ENCODE measurements at places on chromosomes 13 and 19.

GRCh38 chr13:67961331-67961730 lies 731.2 kb upstream of the PCDH9 start:
- no peak for DNase-seq

- DNase-seq, result no peak
Observed at GRCh38 chr13:93603043-93603442, 376.4 kb downstream of the GPC6 start.

GRCh38 chr19:7622933-7623685 lies 6.2 kb downstream of the XAB2 start:
- no peak for DNase-seq

GRCh38 chr19:35743640-35744429 lies 1.4 kb downstream of the U2AF1L4 start:
- DNase-seq, result no peak

GRCh38 chr13:109699628-109700071 lies 86.7 kb downstream of the IRS2 start:
- peak; percentile 31 for DNase-seq

DNA sequence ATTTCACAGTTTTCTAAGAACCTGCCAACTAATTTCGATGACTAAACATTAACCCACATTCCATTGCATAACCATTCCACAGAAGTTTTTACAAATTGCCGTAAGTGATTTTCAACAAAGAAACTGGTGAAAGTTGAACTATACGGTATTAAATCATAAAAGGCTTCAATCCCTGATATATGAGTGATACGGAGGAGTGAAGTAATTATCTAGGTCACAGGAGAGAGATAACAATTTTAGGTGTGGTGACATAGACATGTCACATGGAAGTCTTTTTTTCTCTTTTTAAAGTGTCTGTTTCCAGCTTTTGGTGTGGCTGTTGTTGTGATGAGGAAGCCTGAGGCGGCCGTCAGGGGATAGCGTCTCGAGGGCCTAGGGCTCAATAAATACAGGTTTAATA lies 29.4 kb downstream of the TBC1D4 start:
- no peak for DNase-seq

- DNase-seq, result no peak
Observed at GRCh38 chr19:485583-486236, 10.6 kb upstream of the MADCAM1 start.

DNA sequence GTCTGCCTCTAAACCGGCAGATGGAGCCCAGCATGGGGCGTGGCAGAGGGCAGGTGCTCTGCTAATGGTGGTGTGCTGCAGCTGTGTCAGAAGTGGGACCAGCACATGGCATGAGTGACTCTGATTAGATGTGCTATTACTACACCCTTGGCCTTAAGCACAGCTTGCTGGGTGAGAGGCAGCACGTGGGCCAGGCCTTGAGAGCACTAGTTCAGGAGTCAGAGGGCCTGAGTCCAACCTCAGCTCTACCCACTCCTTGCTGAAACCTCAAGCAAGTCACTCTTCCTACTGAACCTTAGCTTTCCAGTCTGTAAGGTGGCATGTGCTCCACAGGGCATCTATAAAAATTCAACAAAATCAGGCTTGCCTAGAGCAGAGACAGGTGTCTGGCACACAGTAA lies 22.7 kb downstream of the AKT2 start:
- DNase-seq, result no peak

DNA sequence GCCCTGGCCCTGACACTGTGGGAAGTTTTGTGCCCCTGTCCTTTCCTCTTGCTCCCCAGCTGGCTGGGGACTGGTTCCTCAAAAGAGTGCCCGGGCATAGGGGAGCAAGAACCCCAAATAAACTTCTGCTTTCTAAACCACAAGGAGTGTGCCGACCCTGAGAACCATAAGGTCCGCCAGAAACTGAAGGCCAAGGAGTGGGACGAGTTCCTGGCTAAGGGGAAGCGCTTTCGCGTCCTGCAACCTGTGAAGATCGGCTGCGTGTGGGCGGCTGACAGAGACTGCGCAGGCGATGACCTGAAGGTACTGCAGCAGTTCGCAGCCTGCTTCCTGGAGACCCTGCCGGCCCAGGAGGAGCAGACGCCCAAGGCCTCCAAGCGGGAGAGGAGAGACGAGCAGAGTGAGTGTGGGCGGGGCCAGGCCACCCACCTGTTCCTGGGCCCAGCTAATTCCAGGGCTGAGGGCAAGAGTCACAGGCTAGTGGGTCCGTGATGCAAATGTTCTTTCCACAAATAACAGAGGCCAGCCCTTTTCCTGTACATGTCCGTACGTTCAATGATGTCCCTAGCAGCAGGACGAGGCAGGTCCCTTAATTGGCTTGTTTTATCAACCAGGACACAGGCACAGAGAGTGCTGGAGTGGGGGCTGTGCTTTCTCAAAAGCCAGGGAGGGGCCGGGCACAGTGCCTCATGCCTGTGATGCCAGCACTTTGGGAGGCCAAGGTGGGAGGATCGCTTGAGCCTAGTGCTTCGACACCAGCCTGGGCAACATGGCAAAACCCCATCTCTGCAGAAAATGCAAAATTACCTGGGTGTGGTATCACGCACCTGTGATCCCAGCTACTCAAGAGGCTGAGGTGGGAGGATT lies 25.6 kb downstream of the UBXN6 start:
- DNase-seq, result no peak

DNA sequence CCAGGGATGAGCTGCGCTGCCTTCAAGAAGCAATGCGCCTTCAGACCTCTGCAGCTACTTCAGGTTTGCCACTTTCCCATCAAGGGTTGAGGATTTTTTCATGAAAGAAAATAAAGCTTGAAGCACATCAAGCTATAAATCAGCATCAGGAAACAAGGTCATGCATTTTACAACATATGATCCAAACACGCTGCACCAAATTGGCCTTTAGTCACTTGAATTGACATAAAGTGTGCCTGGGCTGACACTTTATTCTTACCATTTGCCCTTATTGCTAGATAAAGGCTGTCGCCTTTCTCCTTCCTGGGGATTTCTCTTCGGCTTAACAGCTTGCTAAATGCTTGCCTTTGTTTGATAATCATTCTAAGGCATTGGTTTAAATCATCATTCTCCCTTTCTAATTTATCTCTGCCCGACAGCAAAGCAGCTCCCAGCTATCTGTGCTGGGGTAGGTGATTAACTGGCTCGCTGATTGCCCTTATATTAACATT lies 87.7 kb downstream of the LHFPL6 start:
- no peak for DNase-seq

DNA sequence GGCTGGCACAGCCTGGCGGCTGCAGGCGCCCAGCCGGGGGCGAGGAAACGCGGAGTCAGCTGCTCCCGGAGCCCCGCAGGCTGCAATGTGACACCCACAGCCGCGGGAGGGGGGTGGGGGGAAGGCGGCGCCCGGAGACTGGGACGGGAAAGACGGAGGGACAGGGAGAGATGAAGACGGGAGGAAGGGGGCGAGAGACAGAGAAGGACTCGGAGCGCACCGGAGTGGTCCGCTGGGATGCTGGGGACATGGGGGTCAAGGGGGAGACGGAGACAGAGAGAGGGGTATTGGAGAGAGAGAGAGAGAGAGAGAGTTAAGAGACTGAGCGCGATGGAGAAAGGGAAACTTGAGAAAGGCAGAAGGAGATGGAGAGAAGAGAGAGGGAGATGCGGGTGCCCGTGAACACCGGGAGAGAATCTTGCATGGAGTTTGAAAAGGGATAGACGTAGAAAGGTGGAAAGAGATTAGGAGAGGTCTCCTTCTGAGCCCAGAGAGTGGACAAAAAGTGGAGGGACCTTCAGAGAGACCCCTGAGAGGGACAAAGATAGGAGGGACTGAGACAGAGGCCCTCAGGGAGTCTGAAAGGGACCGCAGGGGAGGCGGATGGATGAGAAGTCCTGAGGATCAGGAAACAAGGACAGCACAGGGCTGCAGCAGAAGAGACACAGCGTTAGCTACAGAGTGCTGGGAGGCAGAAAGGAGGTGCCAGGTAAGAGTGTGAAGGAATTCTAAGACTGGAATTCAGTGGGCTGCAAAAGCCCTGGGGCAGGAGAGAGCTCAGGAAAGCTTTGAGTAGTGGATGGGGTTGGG lies 1.0 kb downstream of the SCN1B start:
- no peak for DNase-seq

DNA sequence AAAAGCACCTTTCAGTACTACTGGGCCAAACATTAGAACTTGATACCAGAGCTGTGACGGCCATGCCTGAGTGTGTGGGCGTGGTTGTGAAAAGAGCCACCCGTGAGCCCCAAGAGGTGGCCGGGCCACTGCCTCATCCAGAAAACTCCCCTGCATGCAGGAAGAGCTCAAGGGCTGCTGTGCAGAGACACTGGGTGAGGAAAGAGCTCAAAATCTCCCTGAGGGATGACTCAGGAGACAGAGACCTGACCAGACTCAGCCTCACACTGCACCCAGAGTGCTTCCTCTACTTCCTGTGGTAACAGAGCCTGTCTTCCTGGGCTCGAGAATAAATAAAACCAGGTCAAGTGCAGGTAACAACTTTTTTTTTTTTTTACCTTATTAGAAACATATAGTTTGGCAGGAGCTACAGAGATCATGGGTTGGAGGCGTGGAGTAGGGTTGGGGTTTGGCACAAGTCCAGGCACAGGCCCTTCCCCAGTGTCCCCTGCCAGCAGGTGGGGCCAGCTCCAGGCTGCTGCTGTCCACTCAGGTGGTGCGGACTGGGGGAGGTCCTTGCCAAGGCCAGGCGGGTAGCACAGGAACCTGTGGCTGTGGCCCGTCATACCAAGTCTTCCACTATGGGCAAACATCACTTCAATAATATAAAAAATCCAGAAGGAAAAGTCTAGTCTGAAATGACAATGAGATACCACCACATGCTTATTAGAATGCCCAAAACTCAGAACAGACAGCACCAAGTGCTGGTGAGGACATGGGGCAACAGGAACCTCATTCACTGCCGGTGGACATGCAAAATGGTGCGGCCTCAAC lies 25.5 kb downstream of the ELL start:
- DNase-seq, result peak; percentile 62

- no peak for DNase-seq
Observed at GRCh38 chr13:110018009-110018408, 231.6 kb upstream of the IRS2 start.

DNA sequence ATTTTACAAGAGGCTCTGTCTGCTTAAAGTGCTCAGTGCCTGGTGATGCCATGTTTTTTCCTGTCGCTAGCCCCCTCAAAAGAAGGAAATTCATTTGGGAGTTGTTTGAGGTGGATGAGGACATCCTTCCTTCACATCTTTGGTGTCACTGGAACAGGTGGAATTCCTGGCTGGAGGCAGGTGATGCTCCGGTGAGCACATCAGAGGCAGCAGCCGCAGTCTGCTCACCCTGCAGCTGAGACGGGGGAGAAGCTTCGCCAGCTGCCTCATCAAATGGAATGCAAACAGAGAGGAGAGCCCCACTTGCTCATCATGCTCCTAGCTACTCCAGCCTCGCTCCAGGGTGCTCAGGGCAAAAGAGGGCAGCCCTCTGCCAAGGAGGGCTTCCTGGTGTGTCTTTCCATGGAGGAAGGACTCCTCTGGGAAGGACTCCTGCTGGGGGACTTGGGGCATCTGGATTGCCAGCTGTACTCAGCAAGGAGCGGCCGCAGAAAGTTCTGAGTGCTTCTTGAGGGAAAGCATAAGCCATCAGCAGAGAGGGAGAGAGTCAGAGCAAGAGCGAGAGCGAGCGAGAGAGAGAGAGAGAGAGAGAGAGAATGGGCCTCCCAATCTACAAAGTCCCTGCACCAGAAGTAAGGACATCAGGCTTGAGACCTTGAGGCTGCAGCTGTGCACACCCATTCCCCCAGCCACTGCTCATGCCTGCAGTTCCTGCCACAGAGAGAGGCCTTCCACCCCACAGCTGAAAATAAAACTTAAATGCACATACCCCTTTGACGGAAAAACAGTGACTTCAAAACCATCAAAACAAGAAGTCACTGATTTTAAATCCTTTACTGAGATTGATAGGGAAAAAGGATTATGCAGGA lies 74.3 kb upstream of the UBL3 start:
- peak; percentile 75 for DNase-seq

DNA sequence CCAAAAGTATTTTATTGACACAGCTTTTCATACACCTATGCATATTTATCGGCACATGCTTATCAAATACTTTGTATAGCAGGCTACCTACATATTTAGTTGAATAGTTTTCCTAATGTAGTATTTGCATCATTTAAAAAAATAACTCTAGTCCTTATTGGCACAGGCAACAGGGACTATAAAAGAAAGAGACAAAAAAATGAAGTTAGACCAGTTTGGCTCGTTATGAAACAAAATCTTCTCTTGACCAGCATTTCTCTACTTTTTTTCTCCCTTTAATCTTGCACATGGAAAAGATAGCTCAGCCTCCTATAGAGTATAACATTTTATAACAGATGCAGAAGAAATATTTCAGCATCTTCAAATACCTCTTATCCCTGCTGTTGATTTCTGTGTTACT lies 794.8 kb upstream of the MIR17HG start:
- DNase-seq, result no peak

DNA sequence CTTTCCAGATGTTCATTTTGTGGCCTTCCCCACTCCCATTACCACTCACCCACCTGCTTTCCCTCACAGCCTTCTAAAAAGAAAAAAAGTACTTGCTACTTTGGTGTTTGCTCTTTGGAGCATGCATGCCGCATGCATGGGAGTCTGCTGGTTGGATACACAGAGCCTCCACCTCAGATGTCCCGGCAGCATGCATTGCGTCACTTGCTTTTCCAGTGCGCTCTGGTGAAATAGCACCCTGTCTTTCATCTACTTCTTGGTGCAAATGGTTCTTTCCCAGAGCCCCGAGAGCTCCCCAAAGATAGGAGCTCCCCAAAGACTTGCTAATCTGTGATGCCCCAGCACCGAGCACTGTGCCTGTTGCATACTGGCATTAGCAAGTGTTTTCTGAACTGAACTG lies 333.2 kb upstream of the ZNF507 start:
- DNase-seq, result no peak

GRCh38 chr13:75271846-75272245 lies 210.1 kb downstream of the TBC1D4 start:
- no peak for DNase-seq

DNA sequence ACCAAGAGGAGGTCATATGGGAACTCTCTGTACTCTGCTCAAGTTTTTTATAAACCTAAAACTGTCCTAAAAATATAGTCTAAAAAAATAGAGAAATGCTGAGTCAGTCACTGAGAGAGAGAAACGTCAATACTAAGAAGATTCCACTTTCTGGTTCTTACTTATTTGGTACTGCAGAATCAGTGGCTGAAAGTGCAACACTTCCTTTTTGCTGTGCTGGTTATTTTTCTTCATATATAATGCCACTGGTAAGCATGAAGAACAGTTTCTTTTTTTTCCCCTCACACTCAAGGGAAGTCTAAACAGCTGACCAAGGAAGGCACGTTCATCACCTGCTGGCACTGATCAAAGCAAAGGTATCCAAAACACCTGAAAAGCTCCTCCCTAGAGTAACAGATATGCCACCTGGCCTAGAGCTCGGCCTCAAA lies 44.3 kb upstream of the N4BP2L1 start:
- peak; percentile 26 for DNase-seq

Measured in NCI-H510A treated with DMSO at 0.1 percent for 48 hours (cell line).